ENCODE measurements at places on chromosomes 12 and 14. TPM values are rescaled to one million over a fixed set of nuclear protein-coding genes. Genes with fewer than 3 reads are reported as not detected.

GRCh38 chr12:110531741-110532333, 29.7 kb downstream of the RAD9B start:
- no peak for DNase-seq

TNFAIP2 gene
- total RNA-seq: 0.12 TPM

- DNase-seq: no peak
Observed at GRCh38 chr12:75550401-75551240, 39.2 kb upstream of the KRR1 start.

DNA sequence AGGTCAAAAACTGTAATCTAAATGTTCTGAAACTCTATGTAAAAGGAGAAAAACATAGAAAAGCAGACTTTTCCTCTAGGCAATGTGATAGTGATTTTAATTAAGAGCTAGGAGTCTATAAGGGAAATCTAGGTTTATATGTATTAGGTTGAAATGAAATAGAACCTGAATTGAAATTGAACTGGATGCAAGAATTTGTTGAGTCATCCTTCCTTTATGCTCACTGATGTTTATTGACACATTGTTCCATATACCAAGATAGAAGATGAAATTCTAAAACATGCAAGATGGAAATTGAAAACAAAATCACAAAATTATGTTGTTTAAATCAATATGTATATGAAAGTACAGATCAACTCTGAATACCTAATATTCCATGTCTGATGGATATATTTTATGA, 170.4 kb upstream of the FLRT2 start:
- DNase-seq: no peak

GRCh38 chr12:32920506-32921085, 24.0 kb upstream of the PKP2 start:
- DNase-seq: no peak

FAM90A1 gene
- 0.30 TPM for total RNA-seq

OR6J1 gene
- not detected for total RNA-seq

LBHD2 gene
- total RNA-seq: not detected

- no peak for DNase-seq
Observed at GRCh38 chr12:47754881-47755280, 3.8 kb downstream of the RAPGEF3 start.

TMEM117 gene
- total RNA-seq: 2.1 TPM

NTS gene
- not detected for total RNA-seq

DNA sequence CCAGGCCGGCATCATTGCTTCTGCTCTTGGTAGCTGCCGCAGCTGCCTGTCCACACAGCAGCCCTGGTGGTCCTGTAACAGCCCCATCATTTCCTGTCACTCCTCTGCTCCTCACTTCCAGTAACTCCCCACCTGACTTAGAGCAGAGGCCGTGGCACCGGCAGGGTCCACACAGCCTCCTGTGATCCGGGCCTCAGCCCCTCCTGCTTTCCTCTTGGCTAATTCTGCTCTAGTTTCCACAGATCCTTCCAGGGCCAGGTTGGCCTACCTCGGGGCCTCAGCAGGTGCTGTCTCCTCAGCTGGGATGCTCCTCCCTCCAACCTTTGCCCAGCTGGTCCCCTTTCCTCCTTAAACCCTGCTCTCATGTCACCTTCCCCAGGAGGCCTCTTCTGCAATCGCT, 80.2 kb downstream of the FZD10 start:
- DNase-seq: no peak

MANSC1 gene
- total RNA-seq: 3.5 TPM

DNA sequence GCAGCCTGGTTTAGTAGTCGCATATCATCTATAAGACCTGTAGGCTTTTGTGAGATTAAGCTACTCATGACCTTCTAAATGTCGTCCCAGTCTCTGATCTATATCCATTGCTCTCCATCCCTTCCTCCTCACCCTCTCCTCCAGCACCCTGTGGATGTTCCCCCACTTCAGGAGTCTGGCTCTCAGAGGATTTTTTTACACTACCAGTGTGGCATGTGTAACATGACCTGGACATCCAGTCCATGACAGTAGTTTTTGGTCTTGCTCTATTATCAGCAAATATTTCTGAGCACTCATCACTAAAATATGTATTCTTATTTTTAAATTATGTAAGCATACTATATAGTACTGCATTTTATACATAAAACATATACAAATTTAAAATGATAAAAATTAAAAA, 142.1 kb downstream of the DYRK2 start:
- DNase-seq: no peak

NANOG gene
- total RNA-seq: not detected

DAD1 gene
- total RNA-seq: 219 TPM

- no peak for DNase-seq
Observed at GRCh38 chr12:109880938-109881337, 597 bp upstream of the GLTP start.

- no peak for DNase-seq
Observed at GRCh38 chr14:45679853-45680252, 426.9 kb upstream of the MIS18BP1 start.

DNA sequence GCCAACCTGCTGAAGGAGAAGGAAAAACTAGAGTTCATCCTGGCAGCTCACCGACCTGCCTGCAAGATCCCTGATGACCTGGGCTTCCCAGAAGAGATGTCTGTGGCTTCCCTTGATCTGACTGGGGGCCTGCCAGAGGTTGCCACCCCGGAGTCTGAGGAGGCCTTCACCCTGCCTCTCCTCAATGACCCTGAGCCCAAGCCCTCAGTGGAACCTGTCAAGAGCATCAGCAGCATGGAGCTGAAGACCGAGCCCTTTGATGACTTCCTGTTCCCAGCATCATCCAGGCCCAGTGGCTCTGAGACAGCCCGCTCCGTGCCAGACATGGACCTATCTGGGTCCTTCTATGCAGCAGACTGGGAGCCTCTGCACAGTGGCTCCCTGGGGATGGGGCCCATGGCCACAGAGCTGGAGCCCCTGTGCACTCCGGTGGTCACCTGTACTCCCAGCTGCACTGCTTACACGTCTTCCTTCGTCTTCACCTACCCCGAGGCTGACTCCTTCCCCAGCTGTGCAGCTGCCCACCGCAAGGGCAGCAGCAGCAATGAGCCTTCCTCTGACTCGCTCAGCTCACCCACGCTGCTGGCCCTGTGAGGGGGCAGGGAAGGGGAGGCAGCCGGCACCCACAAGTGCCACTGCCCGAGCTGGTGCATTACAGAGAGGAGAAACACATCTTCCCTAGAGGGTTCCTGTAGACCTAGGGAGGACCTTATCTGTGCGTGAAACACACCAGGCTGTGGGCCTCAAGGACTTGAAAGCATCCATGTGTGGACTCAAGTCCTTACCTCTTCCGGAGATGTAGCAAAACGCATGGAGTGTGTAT, 2.4 kb downstream of the FOS start:
- no peak for DNase-seq

- DNase-seq: peak; percentile 88
Observed at GRCh38 chr12:54207539-54208294, 18.9 kb upstream of the SMUG1 start.

GRCh38 chr12:75982979-75983660, 48.5 kb downstream of the PHLDA1 start:
- DNase-seq: no peak

SLC38A4 gene
- not detected for total RNA-seq

DNA sequence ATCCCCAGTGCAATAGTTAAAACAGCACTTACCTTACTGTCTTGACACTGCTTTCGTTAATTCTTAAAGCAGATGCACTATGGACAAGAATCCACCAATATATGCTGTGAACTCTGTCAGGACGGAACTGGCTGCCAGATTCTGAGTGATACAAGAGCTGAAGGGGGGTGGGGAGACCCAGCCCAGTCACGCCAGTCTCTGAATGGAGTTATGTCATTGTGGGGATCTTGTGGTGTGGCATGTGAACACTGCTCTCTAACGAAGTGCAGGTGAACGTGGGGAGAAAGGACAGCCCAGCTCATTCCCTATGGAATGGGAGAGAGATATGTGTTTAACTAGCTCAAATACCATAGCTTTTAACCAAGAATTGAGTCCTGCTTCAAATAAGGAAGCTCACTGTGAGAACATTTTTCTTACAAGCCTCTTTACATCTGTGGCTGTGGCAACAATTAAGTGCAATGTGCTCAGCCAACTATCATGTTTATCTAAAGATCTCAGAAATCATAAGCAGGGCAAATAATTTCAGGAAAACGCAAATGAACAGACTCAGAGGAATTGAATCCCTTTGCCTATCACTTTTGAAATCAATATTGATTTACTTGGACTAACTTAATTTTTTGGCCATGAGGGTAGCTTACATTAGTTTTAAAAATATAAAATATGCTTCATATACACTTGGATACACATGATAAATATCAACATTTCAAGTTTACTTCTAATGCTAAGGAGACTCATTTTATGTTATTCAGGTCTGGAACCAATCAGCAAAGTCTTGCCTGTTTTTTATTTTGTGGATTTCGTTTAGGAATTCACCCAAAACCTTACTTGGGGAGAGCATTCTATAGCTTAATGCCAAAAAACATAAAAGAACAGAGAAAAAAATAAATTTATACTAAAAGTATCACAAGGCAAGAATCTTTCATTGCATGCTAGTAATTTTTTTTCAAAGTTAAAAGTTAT, at the start of gene LUM:
Gene LUM, minus strand, starts transcription at position 129 of the 960 bp plus-strand sequence. CDS start 2,515 bp downstream, outside the sequence.
- DNase-seq: no peak

SOAT2 gene
- total RNA-seq: 0.74 TPM

DNA sequence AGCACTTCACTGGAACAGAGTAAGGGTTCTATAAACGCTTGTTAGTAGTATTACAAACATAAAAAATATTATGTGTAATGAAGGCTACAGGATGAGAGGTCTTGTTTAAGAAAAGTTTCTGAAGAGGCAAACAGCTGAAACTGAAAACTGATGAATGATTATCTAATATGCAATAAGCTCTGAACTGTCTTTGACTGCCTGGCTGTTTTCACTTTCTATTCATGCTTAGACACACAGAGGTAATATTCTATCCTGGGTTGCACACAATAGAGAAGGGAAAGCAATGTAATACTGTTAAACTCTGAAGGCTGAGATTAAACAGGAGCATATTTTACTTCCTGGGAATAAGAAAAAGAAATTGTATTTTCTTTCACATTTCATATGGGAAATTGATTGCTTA, 251.3 kb downstream of the ALX1 start:
- no peak for DNase-seq

DNA sequence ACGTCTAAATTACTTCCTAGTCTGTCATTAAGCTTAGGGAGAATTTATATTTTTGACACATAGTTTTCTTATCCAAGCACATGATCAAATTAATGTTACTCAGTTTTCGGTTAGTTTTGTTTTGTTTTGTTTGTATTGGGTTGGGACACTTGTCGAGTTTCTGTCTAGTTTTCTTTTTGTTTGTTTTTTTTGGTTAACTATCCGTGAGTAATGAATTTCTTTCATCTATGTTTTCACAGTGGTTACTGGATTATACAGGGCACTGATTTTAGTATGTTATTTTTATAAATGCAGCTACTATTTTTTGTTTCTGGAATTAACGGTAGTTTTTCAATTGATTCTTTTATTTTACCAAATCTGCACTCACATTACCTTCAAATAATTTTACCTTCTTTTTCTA, 2.7 kb downstream of the KLRF1 start:
- no peak for DNase-seq

GRCh38 chr14:26252176-26252575, 345.7 kb downstream of the NOVA1 start:
- no peak for DNase-seq

DNA sequence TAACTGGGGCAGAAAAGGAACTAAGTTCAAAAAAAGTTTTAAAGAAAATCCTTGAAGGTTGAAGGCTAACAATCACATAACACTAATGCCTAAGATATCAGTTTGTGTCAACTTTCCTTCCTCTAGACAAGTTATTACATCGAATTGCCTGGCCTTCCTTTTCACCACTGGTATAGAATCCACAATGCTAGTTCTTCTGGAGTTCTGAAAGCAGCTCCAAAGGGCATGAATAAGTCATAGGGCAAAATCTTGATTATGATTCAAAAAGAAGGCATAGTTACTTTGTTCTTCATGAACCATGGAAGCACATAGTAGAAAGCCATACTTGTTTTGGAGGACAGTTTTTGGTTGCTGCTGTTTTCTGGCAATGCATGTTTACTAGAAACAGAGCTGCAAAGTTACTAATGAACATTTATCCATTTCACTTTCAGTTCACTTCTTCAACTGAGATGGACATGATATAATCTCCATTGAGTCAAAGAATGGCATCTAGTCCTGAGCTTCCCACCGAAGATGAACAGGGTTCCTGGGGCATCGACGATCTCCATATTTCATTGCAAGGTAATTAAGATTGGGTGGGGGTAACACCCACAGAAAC, 56.0 kb downstream of the SYNE2 start:
- DNase-seq: no peak

- DNase-seq: peak; percentile 74
Observed at GRCh38 chr14:69763761-69764510, 3.0 kb upstream of the SRSF5 start.

CLEC4C gene
- total RNA-seq: not detected

COA8 gene
- total RNA-seq: 36.8 TPM

- no peak for DNase-seq
Observed at GRCh38 chr12:107929436-107929835, 154.9 kb downstream of the ASCL4 start.

- DNase-seq: no peak
Observed at GRCh38 chr14:103206836-103207387, 83.7 kb downstream of the TNFAIP2 start.

- no peak for DNase-seq
Observed at GRCh38 chr12:5012337-5012736, 31.3 kb upstream of the KCNA5 start.

DNA sequence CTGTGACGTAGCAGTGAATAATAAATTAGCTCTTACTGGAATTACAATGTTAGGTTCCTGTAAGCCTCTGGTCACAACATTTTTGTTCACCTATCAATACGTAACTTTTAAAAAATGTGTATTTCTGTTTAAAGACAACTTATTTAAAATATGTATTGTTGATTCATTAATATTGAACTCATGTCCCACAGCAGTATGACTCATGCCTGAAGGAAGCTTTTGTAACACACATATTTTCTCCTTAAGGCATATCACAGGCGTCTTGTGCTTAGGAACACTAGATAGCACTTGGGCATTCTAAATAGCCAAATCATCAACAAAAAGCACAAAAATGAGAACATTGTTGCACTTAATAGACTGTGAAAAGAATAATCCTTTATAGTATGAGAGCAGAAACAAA, 92.5 kb downstream of the GPHN start:
- DNase-seq: no peak

- no peak for DNase-seq
Observed at GRCh38 chr14:36057452-36058116, 118.9 kb downstream of the PTCSC3 start.

DNA sequence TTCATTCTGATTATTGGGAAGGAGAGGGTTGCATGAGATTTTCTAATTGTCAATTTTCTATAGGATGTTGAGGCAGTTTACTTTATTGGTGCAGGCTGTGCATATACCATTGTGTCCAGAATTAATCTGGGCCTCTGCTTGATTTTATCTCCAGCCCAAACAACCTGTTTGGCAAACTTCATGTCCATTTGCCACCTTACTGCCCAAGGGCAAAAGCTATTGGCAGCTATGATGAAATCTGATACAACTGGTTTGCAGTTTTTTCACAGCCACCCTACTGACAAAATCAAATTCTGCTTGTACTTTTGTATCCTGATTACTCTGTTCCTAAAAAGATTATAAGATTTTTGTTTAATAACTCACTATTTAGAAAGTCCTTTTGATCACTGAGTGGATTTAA, 789.2 kb upstream of the FBXO33 start:
- no peak for DNase-seq

Measured in activated naive CD4-positive, alpha-beta T cell treated with anti-CD3 and anti-CD28 coated beads for 36 hours (primary cell).